ENCODE measurements at places on chromosomes 3 and 15.

DNA sequence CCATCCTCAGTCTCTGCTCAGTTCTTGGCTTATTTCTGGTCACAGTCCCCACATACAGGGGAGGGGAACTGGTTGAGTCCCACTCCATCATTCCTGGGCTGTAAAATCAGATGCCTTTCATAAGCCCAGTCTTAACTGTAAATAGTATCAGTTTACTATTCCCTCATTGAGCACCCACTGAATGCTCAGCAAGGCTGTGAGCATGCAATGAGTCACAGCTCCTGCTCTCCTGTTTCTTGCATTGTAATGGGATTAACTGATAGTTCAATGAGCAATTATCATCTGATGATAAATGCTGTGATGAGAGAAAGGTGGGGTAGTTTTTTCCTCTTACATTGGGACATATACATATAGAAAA lies 113.6 kb upstream of the TPM1 start:
- H3K27ac ChIP-seq: no peak overlapping the region
- no peaks in the 10 kb centered on the region for H3K4me1 ChIP-seq
- no peak overlapping the region for H3K4me3 ChIP-seq
- peaks cover 17% of the 10 kb centered on the region for H3K27me3 ChIP-seq

GRCh38 chr3:131218196-131218595 lies 163.4 kb upstream of the NUDT16 start:
- peaks cover 4% of the 10 kb centered on the region for H3K27me3 ChIP-seq
- peaks cover 5% of the 10 kb centered on the region for H3K4me1 ChIP-seq
- H3K27ac ChIP-seq: no peak overlapping the region
- no peak for DNase-seq
- H3K36me3 ChIP-seq: no peaks in the 10 kb centered on the region

DNA sequence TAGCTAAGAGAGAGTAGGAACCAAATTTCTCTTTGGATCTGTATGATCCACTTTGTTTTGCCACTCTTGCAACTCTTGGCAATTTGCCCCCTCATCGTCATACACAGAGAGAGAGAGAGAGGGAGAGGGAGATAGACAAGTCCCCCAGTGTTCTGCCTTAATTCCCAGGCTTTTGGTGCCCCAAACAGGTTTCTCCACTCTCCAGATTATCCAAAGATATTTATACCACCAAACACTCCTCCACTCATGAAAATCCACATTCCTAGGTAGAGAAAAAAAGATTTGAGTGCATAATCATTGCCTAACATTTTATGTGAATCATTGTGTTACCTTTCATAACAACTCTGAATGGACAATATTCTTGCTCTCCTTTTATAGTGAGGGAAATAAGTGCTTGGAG lies 15.3 kb downstream of the ACP3 start:
- DNase-seq: no peak
- no peak overlapping the region for H3K4me3 ChIP-seq
- peaks cover 20% of the 10 kb centered on the region for H3K27me3 ChIP-seq
- no peak overlapping the region for H3K27ac ChIP-seq
- H3K4me1 ChIP-seq: no peaks in the 10 kb centered on the region

GRCh38 chr3:51338632-51339031 lies 46.5 kb upstream of the MANF start:
- H3K4me1 ChIP-seq: no peaks in the 10 kb centered on the region
- DNase-seq: no peak
- H3K27me3 ChIP-seq: no peaks in the 10 kb centered on the region
- H3K4me3 ChIP-seq: no peak overlapping the region
- no peak overlapping the region for H3K27ac ChIP-seq

DNA sequence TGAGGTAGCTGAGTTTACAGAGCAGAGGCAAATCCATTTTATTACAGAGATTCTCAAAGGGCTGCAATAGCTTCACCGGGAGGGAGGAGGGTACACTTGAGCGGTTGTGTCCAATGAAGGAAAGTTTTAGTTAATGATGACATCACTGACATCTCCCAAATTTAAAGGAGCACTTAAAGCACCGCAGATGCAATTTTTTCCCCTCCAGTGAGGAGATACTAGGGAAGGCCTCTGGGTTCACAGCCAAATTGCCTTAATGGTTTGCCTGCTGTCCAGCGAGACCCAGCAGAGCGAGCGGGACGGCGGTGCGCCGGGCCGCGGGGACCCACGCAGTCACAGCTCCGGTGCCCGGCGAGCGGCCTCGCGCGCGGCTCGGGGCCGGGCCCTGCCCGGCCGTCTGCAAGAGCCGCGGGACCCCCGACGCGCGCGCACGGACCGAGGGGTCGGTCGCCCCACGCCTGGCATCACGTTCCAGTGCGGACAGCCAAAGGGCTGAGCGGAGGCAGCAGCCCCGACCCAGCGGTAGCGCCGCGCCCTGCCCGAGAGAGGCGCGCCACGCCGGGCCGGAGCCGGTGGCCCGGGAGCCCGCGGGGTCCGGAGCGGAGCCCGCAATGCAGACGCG lies 160.5 kb upstream of the CHRNA7 start:
- DNase-seq: no peak
- peaks cover 34% of the 10 kb centered on the region for H3K27me3 ChIP-seq
- peaks cover 4% of the 10 kb centered on the region for H3K4me1 ChIP-seq
- H3K4me3 ChIP-seq: peak overlapping the region; percentile 64
- H3K27ac ChIP-seq: no peak overlapping the region

DNA sequence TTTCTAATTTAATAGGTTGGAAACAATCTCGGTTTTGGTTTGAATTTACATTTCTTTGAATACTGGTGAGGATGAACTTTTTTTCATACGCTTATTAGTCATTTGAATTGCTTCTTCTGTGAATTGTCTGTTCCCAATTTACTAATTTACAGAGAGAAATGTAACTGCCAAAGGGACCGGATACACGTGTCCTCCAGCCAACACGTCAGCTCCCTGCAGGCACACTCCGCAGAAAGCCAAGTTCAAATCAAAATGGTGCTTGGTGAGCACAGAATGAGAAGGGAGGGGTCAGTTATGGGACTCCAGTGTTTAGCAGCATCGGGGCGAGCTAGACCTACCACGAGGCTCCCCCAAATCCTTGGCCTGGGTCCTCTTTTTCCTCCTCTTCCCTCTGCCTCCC lies 10.8 kb upstream of the TSEN2 start:
- H3K4me1 ChIP-seq: peaks cover 1% of the 10 kb centered on the region
- no peak overlapping the region for H3K4me3 ChIP-seq
- no peaks in the 10 kb centered on the region for H3K27me3 ChIP-seq
- H3K27ac ChIP-seq: no peak overlapping the region
- DNase-seq: no peak

- no peak overlapping the region for H3K4me3 ChIP-seq
- no peak for DNase-seq
- H3K27me3 ChIP-seq: no peaks in the 10 kb centered on the region
- H3K4me1 ChIP-seq: peaks cover 19% of the 10 kb centered on the region
- peaks cover 10% of the 10 kb centered on the region for H3K36me3 ChIP-seq
- no peak overlapping the region for H3K27ac ChIP-seq
Observed at GRCh38 chr15:73573572-73573971, 59.6 kb downstream of the NPTN start.

Data from activated naive CD8-positive, alpha-beta T cell treated with anti-CD3 and anti-CD28 coated beads, Interleukin-2, amount 10 ng/mL, durations not matched to agents 7 days and 5 days (primary cell).